ENCODE measurements at places on chromosomes 3 and 15. TPM values are rescaled to one million over a fixed set of nuclear protein-coding genes. Genes with fewer than 3 reads are reported as not detected.

GRCh38 chr3:155629056-155629455 is 115.8 kb downstream of the PLCH1 start:
- DNase-seq = no peak

DNA sequence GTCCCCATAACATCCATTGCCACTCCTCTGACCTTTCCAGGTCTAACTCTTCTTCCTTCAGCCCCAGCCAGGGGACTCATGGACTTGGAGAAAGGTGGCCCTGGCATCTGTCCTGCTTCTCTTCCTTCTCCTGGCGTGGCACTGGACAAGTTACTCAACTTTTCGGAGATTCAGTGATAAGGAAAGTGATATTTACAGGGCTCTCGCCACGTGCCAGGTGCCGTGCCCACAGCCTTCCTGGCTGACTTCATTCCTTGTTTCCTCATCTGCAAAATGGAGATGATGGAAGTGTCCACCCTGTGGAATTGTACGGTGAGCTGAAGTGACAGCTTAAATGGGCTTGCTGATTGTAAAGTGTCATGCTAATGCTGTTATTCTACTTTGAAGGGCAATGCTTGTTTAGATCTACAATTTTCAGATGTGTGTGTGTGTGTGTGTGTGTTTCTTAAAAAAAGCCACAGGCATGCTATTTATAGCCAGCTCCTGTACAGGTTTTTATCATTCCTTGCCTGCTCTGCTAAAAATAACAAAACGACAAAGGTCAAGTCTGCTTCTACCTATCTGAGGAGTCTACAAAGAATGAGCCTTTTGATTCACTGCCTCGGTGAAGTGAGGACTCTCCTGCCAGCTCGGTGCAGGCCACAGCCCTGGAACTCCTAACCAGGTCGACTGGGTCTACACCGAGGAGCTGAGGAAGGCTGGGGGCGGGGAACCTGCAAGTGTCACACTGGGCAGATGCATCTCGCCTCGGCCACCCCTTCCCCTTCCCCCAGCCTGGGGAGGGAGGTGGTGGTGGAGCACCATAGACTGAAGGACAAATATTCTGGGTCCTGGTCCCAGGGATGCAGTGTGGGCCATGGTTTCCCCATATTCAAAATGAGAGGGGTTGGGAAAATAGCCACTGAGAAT is 11.4 kb upstream of the ATP2B2 start:
- no peak for DNase-seq

GRCh38 chr3:42419563-42419962 is 9.2 kb upstream of the LYZL4 start:
- no peak for DNase-seq

Gene CHRM5
- total RNA-seq = not detected

- no peak for DNase-seq
Measured at GRCh38 chr15:35602836-35603235, 56.9 kb upstream of the DPH6 start.

GRCh38 chr3:142993958-142994442 is 7.4 kb upstream of the U2SURP start:
- no peak for DNase-seq

Gene TLR9
- total RNA-seq = not detected

Gene C2CD4A
- total RNA-seq = 0.35 TPM

Gene DPH3
- 12.6 TPM for total RNA-seq

Gene SLC22A13
- total RNA-seq = not detected

- DNase-seq = no peak
Measured at GRCh38 chr3:196177967-196178366, 33.2 kb downstream of the ZDHHC19 start.

- no peak for DNase-seq
Measured at GRCh38 chr3:34132069-34132692, 333.8 kb downstream of the PDCD6IP start.

Gene AMIGO3
- total RNA-seq = 0.07 TPM

DNA sequence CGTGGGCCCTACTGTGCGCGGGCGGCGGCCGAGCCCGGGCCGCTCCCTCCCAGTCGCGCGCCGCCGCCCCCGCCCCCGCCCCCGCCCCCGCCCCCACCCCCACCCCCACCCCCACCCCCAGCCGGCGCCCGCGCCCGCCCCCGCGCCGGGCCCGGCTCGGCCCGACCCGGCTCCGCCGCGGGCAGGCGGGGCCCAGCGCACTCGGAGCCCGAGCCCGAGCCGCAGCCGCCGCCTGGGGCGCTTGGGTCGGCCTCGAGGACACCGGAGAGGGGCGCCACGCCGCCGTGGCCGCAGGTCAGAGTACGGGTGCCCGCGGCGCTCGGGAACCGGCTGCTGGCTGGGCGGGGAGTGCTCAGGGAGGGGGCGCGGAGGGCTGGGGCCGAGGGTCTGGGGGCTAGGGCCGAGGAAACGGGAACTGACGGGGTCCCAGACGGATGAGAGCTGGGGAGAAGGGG is 1.1 kb upstream of the PPARG start:
- DNase-seq = no peak

- DNase-seq = no peak
Measured at GRCh38 chr3:196643201-196643749, 3.8 kb downstream of the NRROS start.

Gene NSMCE3
- total RNA-seq = 14.9 TPM

Gene FEZF2
- total RNA-seq = not detected

Gene CADPS
- total RNA-seq = not detected

GRCh38 chr3:23711916-23712494 is 93.8 kb upstream of the UBE2E1 start:
- DNase-seq = no peak

Gene HHLA2
- total RNA-seq = not detected

DNA sequence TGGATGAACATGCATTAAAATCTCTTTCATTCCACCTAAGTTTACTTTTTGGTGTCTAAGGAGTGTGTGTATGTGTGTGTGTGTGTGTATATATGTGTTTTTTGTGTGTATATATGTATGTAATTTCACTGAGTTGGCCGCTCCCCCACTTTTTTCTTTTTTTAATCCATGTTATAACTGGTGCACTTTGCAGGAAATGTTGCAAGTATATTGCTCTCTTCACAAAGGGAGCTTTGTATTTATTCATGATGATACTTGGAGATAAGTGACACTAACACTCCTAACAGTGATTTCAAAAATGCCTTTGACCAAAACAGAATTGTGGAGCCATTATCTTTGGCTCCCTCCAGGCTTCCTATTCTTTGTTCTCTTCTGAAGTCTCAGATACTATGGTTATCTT is 95.8 kb downstream of the FNDC3B start:
- DNase-seq = no peak

Gene GP5
- not detected for total RNA-seq

GRCh38 chr3:193314161-193314560 is 64.4 kb downstream of the ATP13A5 start:
- DNase-seq = no peak

DNA sequence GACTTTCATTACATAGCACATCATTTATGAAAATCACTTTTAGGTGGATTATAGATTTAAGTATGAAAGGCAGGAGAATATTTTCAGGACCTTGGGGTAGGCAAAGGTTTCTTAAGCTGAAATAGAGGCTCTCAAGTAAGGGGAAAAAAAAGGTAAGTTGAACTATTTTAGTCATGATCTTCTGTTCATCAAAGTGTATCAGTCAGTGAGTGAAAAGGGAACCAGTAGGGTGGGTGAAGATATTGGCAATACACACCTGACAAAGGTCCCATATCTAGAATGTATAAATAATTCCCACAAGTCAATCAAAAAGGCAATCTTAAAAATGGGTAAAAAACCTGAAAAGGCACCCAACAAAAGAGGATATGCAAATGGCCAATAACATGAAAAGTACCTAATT is 218.6 kb downstream of the KLF13 start:
- no peak for DNase-seq

Gene SLC28A1
- total RNA-seq = not detected

Gene PPP1R14D
- not detected for total RNA-seq

Gene COL6A6
- total RNA-seq = not detected

DNA sequence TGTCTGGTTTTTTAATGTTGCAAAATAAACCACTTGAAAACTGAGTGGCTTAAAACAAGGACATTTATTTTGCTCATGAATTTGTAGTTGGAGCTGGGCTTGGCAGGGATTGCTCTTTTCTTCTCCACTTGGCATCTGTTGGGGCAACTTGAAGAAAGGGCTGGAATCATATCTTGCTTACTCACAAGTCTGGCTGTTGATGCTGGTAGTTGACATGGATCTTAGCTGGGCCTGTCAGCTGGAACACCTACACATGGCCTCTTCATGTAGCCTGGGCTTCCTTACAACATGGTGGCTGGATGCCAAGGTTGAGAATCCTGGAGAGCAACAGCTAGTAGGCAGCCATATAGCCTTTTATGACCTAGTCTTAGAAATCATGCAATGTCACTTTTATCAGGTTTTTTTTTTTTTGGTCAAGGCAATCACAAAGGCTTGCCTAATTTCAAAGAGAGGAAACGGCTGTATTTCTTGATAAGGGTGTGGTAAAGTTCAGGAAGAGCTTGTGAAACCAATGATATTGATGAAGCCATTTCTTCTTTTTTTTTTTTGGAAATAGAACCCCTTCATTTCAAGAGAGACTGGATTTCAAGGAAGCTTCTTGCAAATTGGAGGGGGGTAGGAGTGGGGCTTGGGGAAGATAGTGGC is 262.1 kb downstream of the IL20RB start:
- DNase-seq = no peak

DNA sequence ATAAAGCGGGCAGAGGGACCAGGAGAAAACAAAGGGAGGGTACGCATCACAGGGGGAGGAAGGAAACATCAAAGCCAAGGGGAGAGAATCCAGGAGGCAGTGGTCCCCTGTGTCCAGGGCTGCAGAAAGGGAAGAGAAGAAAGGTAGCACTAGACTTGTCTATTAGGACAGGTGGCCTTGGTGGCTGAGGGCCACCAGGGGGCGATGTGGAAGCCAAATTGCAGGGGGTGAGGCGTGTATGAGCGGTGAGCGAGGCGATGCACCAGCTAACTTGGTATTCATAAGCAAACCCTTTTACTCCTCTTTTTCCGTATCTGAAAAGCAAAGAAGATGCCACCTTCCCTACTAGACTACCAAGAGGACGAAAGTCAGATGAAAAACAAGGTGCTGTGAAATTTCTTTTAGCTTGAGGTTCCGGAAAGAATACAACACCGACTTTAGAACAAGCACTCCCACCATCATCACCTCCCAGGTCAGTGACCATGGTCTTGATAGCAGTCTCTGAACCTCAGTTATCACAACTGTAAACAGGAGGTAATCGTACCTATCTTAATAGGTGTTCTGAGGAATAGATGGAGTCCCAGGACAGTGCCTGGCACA is 654.4 kb upstream of the ADAMTS9 start:
- no peak for DNase-seq

DNA sequence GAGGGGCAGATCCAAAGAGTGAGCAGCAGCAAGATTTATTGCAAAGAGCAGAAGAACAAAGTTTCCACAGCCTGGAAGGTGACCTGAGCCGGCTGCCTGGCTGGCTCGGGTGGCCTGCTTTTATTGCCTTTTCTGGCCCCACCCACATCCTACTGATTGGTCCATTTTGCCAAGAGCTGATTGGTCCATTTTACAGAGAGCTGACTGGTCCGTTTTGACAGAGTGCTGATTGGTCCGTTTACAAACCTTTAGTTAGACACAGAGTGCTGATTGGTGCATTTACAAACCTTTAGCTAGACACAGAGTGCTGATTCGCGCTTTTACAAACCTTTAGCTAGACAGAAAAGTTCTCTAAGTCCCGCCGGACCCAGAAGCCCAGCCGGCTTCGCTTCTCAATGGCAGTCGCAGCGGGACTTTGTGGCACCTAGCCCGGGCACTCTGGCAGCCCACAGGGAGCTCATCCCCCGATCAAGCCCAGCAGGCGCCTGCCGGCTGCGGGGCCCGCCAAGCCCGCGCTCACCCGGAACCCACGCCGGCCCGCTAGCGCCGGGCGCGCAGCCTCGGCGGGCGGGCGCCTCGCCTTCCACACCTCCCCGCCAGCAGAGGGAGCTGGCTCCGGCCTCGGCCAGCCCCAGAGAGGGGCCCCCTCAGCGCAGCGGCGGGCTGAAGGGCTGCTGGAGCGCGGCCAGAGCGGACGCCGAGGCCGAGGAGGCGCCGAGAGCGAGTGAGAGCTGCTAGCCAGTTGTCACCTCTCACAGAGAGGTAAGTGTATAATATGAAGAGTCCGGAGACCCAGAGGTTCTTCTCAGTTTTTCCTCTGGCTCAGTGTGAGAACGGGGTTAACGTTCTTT is 339.2 kb downstream of the CHL1 start:
- DNase-seq = no peak

Gene DNAJC17
- total RNA-seq = 43.2 TPM

Gene ATP13A4
- not detected for total RNA-seq

Gene KBTBD13
- not detected for total RNA-seq

GRCh38 chr15:92882697-92883162 is 17.4 kb upstream of the CHD2 start:
- no peak for DNase-seq

Gene KLHL40
- total RNA-seq = not detected

Gene PDIA5
- total RNA-seq = 17.7 TPM

DNA sequence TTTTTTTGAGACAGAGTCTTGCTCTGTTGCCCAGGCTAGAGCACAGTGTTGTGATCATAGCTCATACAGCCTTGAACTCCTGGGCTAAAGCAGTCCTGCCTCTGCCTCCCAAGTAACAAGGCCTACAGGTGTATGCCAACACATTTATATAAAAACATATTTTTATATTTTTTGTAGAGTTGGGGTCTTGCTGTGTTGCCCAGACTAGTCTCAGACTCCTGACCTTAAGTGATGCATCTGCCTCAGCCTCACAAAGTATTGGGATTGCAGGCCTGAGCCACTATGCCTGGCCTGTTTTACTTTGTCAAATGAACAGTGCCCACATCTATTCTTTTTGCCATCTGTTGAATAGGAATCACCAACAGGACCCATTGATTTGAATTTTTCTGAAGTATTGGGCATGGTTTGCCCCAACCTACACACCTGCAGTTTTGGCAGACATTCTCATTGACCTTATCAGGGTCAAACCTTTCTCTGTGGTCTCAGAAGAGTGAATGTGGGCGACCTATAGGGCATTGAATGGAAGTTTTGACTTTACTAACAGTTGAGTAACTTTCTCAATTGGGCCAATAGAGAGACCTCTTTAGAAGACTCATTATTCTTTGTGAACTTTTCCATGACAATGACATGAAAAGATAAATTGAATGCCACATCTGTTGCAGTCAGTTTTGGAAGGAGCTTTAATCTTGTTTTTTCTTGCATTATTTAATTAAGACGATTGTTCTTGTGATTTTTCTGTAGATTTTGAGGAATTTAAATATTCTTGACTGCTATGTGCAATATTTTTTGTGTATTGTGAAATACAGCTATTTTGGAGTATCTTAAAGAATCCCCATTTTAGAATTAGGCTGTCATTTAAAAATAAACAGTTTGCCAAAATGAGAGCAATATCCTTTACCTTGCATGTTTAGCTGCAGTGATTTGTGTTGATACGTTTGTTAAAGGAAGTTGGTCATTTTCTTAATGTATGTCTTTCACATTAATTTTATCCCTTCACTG is 2.7 kb downstream of the IREB2 start:
- no peak for DNase-seq

GRCh38 chr3:27594096-27594690 is 110.0 kb upstream of the SLC4A7 start:
- DNase-seq = no peak

DNA sequence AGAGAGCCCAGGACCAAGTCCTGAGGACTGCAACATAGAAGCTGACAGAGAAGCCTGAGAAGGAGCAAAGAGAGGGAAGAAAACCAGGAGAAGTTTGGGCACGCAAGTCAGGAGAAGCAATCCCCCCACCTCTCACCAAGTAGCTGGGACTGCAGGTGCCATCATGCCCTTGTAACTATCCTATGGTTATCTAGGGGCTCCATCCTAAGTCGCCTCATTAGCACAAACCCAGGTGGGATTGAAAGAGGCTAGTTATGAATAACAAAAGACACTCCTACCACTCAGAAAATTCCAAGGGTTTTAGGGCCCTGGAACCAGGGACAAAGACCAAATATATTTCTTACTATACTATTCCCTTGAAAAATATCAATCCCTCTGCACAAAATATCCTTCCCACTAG is 53.5 kb downstream of the CCR4 start:
- DNase-seq = no peak
